ENCODE measurements at places on chromosomes 12 and 14. TPM values are rescaled to one million over a fixed set of nuclear protein-coding genes. Genes with fewer than 3 reads are reported as not detected.

- H3K4me1 ChIP-seq: peaks cover 17% of the 10 kb centered on the region
- no peak for DNase-seq
- peaks cover 56% of the 10 kb centered on the region for H3K27me3 ChIP-seq
- 0 out of 2 replicates have a peak, but pooled peaks cover under 1% of the 10 kb centered on the region for H3K36me3 ChIP-seq
Observed at GRCh38 chr12:132377147-132377546, 47.8 kb upstream of the GALNT9 start.

DNA sequence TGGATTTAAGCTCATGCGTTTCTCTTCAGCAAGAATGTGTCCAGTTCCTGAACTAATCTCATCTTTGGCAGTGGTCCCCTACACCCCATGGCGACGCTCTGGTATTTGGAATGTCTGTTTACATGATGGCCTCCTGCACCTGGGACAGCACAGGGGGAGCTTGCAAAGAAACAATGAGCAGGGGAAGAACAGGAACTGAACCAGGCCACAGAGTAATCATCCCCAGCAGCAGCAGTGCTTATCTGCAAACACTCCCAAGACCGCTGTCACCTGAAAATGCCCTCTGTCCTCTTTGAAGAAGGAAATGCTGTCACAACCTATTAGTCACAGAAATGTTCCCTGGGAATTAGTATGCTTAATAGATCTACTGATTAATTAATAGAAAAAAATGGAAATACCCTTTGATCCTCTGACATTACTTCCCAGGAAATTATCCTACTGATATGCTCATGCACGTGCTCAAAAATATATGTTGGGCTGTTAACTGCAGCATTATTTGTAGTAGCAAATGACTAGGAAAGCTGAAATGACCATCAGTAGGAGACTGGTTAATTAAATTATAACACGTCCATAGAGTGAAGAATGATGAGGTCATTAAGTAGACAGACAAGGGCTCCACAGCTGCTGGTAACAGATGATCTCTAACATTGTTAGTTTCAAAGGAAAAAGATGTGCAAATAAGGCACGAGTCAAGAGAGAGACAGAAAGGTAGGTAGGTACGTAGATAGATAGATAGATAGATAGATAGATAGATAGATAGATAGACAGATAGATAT lies 279.3 kb upstream of the FLRT2 start:
- peak; percentile 43 for DNase-seq
- no peaks in the 10 kb centered on the region for H3K27me3 ChIP-seq
- H3K4me1 ChIP-seq: peaks cover 25% of the 10 kb centered on the region
- peaks cover 2% of the 10 kb centered on the region for H3K36me3 ChIP-seq
- H3K4me3 ChIP-seq: no peak overlapping the region
- peak overlapping the region; percentile 91 for H3K27ac ChIP-seq

The CLEC2B gene
- not detected for total RNA-seq

- no peak for DNase-seq
- no peak overlapping the region for H3K4me3 ChIP-seq
- H3K4me1 ChIP-seq: no peaks in the 10 kb centered on the region
- no peaks in the 10 kb centered on the region for H3K27me3 ChIP-seq
- H3K36me3 ChIP-seq: peaks cover 4% of the 10 kb centered on the region
- H3K27ac ChIP-seq: no peak overlapping the region
Observed at GRCh38 chr12:10967409-10967808, 19.3 kb downstream of the TAS2R50 start.

DNA sequence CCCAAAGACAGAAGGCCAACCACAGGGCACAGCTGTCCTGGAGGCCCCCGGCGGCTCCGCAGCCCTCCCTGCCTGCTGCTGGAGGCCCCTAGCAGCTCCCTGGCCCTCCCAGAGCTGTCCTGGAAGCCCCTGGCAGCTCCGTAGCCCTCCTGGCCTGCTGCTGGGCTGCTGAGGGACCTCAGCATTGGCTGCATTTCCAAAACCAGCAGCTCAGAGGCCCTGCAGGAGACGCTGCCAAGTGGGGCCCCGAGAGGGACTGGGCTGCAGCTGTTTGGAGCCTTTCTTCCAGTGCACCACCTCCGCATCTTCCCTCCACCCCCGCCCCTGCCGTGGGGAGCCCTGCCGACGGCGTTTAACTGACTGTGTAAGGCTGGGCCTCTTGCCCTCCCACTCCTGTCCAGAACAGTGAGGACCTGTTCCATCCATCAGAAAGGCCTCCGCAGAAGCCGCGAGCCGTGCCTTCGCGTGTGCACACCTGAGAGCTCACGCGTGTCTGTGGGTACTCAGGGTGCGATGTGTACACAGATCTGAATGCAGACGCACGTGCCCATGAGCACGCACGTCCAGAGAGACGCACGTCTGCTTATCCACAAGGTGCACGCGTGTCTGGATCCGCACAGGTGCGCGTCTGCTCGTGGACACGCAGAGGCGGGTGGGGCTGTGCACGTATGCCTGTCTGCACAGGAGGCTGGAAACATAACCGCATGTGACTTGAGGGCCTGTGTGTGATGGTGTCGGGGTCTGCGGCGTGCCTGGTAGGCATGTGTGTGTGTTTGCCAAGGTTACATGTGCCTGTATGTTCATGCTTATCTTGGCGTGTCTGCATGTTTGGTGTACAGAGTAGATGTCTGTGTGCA lies 57.0 kb upstream of the FBRSL1 start:
- no peak for DNase-seq
- H3K27me3 ChIP-seq: peaks cover 77% of the 10 kb centered on the region
- H3K4me1 ChIP-seq: peaks cover 36% of the 10 kb centered on the region
- no peak overlapping the region for H3K4me3 ChIP-seq

DNA sequence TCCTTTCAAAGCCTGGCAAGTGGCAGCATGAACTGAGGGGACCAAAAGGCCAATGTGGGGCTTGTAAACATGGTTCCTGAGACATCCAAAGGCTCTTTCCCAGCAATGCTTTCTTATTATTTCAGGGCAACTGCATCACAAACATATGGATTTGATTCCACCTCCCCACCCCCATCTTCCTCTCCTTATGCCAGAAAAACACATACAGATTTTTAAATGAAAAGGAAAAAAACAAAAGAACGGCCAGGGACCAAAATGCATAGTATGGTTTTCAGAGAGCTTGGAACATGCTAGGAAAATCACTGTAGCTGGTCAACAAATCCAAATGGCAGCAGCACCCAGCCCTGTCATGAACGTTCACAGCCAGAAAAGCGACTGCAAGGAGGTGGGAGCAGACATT lies 167.6 kb downstream of the ANO2 start:
- no peaks in the 10 kb centered on the region for H3K4me1 ChIP-seq
- no peak for DNase-seq
- no peak overlapping the region for H3K27ac ChIP-seq
- H3K4me3 ChIP-seq: no peak overlapping the region

The ST8SIA1 gene
- 2.3 TPM for total RNA-seq

The FGD6 gene
- 24.2 TPM for total RNA-seq

DNA sequence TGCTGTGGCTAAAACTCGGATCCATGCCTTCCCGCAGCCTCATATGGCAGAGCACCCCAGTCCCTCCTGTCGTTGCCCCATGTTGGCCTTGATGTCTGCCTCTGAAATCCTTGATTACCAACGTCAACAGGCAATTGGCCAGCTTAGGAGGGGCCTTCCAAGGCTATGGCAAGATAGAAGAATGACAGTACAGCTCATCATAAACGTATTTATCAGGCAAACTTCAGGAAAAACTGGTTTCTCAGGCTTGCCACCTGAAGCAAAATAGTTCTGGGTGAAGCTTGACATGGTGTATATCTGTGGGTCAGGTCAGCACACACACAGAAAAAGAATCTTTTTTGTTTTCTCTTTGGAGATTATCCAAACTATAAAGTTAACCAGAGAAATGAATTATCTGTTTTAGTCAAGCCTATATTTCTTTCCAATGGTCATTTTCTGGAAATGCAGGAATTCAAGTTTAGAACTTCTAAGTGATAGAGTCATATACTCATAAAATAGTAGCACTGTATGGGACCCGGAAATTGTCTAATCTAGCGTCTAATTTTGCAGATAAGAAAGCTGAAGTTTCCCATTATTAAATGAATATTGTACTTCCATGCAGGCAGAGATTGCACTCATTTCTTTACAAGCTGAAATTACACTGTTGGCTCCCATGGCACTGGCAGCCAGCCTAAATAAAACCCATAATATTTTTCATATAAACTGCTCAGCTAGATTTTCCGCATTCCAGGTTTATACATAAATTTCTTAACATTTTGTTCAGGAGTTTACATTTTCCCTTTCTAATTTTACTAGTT lies 24.4 kb upstream of the DUSP16 start:
- H3K27me3 ChIP-seq: no peaks in the 10 kb centered on the region
- no peak overlapping the region for H3K27ac ChIP-seq
- H3K4me1 ChIP-seq: peaks cover 12% of the 10 kb centered on the region

- H3K36me3 ChIP-seq: no peaks in the 10 kb centered on the region
- H3K4me3 ChIP-seq: no peak overlapping the region
- no peak for DNase-seq
- H3K27ac ChIP-seq: no peak overlapping the region
Observed at GRCh38 chr12:10293570-10294227, 14.0 kb upstream of the KLRD1 start.

The CEP128 gene
- total RNA-seq: 17.3 TPM

DNA sequence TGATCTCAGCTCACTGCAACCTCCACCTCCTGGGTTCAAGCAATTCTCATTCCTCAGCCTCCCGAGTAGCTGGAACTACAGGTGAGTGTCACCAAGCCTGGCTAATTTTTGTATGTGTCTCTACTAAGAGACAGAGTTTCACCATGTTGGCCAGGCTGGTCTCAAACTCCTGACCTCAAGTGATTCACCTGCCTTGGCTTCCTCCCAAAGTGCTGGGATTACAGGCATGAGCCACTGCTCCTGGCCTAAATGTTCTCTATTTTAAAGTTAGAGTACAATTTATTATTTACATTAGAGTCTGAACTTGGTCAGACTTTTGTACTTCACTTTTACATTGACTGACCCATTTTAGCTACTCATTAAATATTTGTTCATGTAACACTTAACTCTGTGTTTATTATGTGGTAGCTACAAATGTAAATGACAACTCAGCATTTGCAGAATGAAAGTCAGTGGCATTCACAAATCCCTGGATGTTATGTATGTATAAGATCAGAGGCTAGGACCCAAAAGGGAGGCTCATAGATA lies 409.6 kb downstream of the APAF1 start:
- no peak overlapping the region for H3K27ac ChIP-seq
- no peaks in the 10 kb centered on the region for H3K36me3 ChIP-seq
- H3K4me1 ChIP-seq: no peaks in the 10 kb centered on the region
- no peak for DNase-seq

All from WTC11 (cell line).